Daoy (cell line): ENCODE measurements at places on chromosomes 2 and 18. TPM values are rescaled to one million over a fixed set of nuclear protein-coding genes. Genes with fewer than 3 reads are reported as not detected.
A peak's percentile ranks its signal among the peaks of the same experiment; 100 is the strongest.

The SLC9A2 gene
- total RNA-seq: 0.92 and 1.5 TPM in 2 replicates

The SLC25A52 gene
- not detected in 2 replicates for total RNA-seq

DNA sequence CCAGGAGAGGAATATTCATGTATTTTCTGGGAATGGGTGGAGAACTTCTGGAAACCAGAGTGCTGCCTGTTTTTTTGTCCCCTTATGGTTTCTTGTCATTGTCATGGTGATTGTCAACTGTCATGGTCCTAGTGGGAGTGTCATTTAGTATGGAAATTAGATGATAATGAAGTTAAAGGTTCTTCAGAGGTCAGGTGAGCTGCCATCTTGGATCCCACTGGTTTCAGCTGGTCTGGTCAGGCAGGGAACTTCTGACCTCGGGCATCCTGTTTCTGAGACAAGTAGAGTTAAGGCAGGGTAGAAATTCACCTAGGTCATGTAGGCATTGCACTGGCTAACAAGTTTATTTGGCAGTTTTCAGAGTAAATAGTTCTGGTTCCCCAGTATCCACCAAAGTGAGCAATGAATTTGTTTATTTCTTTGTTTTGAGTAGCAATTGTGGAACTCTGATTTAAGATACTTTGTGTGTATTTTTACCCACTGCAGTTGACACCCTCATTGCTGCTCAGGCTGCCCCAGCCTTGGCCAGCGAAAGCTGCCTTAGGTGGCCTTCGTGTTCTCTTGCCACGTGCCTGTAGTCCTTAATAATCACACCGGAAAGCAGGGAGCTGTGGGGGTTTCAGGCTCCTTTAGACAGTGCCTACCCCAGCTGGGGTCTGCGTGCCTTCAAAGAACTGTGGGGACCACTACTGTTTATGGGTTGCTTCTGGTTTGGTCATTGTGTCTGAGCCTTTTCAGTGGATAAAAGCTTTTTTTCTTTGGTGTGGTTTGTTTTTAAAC is 48.7 kb downstream of the NCK2 start:
- no peak for DNase-seq

- DNase-seq: peak; percentile 80
These were observed 70.0 kb downstream of the TWSG1 start for GRCh38 chr18:9404565-9405060.

DNA sequence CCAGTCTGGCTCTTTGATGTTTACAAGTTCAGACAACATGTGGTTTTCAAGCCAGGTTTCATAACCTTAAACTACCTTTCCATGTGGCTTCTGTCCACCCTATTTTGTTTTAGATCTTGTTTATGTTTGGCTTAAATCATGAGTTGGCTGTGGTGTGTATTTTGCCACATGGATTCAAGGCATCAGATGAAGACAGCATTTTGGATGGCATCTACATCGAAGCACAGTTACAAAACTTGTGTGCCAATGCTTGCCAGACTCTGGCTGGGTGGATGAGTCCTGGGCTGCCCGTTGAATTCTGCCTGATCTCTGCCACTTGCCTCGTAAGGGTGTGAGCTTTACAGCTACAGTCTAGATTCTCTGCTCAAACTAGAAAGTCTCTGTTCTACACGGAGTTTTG is 335.3 kb downstream of the MYCN start:
- no peak for DNase-seq

- no peak for DNase-seq
These were observed 21.7 kb downstream of the COX7A2L start for GRCh38 chr2:42339191-42339912.

GRCh38 chr2:120372816-120373215 is 26.9 kb downstream of the INHBB start:
- DNase-seq: no peak

GRCh38 chr2:217360781-217361482 is 501.1 kb upstream of the TNP1 start:
- DNase-seq: peak; percentile 78
